ENCODE measurements at places on chromosomes 16 and 17. TPM values are rescaled to one million over a fixed set of nuclear protein-coding genes. Genes with fewer than 3 reads are reported as not detected.

MYL4 gene
- not detected for total RNA-seq

DNA sequence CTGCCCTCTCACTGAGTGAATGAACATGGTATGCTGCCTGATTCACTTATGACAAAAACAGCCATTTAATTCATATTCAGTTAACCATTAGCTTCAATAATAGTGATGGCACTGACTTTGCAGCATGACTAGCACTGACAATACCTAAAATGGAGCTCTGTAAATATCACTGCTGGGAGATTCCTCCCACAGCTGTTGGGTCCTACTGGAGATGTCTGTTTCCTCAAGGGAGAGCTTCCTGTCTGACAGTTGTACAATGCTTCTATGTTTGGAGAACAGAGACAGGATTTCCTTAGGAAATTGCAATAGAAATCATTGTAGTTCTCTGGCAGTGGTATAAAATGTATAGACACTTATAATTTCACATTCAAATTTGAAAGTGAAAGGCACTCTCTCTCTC, 695.9 kb upstream of the CDH8 start:
- no peak for DNase-seq

GRCh38 chr16:80541306-80541694, 507 bp downstream of the DYNLRB2 start:
- no peak for DNase-seq

DNA sequence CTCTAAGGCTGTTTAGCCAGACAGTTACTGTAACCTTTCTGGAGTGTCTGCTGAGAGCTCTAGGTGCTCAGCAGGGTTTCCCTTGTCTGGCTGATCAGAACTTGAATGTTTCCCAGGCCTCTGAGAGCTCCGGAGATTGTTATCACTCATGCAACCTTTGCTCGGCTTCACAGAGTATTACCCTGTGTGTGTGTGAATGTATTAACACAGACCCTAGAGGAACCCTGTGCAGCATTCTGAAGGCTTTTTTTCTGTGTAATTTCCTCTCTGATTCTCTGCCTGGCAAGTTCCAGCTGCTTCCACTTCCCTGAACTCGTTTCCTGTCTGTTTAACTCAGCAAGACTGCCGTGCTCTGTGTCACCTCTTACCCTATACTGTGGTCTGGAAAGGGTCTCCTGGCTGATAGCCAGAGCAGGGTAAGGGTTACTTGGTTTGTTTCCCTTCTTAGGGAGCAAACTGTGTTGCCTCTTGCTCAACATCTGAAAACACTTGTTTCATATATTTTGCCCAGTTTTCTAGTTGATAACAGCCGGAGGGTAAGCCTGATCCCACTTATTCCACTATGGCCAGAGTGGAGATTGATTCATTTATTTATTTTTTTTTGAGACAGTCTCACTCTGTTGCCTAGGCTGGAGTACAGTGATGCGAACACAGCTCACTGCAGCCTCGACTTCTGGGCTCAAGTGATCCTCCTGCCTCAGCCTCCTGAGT, 21.7 kb downstream of the PRMT7 start:
- no peak for DNase-seq

- DNase-seq, result no peak
Measured at GRCh38 chr16:67893743-67894399, 817 bp downstream of the PSKH1 start.

CORO7 gene
- 41.9 TPM for total RNA-seq

DNA sequence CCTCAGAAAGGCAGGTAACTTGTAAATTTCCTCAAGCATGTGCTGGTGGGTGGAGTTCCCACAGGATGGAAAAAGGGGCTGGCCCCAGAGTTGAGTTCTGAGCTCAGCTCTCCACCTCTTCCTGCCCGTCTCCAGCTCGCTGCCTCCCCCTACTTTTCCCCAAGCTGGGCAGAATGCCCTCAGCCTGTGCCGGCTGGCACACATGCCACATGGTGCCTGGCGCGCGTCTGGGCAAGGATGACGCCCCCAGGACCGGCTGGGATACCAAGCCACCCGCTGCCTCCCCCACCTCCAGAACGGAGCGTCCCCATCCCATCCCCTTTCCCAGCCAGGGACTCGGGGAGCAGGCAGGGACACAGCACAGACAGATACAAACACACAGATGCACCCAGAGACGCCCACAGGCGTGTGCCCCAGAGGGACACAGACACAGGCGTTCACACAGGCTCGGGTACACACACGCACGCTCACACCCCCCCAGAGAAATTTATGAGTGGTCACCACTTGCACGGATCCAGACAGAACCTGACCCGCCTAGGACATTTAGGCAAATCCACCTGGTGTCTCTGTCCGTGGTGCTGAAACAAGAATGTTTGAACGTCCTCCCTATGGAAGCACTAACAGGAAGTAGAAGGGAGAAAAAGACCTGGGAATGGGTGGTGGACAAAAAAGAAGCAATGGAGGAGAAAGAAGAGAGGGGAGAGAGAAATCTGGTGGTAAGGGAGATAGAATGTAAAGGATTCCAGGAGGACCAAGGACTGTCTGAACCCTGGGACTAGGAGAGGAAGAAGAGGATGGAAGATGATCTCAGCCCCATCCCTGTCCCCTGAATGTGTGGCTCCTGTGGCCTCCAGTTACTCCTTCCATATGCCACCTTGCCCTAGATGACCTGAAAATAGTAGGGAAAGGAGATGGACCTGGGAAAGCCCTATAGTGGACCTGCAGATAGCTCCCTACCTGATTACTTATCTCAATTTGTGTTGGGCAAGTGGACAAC, 15.5 kb downstream of the NEUROD2 start:
- DNase-seq, result no peak

ZNRF1 gene
- total RNA-seq, result 53.7 TPM
